ENCODE measurements at places on chromosomes 11 and 22.

DNA sequence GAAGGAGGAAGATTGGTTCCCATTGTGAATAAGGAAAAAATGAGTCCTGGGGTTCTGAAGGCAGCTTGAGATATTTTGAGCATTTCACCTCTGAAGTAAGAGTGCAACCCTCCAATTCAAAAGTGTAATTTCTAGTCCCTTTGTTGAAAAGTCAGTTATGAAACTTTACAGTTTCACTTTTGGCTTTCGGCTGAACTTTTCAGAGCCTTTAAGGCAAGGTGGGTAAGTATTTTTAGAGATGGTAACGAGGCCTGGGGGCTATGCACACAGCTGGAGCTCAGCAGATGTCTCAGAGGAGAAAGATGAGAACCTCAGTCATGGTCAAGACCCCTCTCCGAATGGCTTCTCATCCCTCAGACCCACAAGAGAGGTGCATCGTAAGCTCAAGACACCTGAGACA, 267.6 kb downstream of the KIRREL3 start:
- peak; percentile 35 for DNase-seq

DNA sequence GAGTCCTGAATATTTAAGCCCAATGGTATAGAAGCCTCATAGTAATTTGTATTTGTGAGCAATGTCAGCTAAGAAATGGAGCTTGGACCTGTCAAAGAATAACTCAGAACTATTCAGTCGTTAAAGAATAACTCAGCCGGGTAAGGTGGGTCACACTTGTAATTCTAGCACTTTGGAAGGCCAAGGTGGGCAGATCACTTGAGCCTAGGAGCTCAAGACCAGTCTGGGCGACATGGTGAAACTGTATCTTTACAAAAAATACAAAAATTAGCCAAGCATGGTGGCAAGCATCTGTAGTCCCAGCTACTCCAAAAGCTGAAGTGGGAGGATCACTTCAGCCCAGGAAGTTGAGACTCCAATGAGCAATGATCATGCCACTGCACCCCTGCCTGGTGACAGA, 1526.5 kb downstream of the LRRC4C start:
- no peak for DNase-seq

DNA sequence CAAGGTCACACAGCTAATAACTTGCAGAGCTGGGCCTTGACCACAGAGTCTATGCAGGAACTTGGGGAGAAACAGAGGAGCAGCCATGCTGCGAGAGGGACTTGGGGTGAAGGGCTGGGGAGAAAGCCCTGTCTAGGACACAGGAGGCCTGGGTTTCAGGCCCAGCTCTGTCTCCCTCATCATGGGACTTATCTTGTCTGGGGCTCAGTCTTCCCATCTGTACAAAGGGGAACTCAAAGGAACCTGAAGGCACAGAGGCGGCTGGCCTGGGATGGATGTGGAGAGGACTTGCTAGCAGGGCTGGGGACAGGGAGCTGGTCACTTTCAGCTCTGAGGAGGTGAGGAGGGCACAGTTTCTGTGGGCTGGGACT, 36.9 kb upstream of the TPBGL start:
- DNase-seq = no peak

DNA sequence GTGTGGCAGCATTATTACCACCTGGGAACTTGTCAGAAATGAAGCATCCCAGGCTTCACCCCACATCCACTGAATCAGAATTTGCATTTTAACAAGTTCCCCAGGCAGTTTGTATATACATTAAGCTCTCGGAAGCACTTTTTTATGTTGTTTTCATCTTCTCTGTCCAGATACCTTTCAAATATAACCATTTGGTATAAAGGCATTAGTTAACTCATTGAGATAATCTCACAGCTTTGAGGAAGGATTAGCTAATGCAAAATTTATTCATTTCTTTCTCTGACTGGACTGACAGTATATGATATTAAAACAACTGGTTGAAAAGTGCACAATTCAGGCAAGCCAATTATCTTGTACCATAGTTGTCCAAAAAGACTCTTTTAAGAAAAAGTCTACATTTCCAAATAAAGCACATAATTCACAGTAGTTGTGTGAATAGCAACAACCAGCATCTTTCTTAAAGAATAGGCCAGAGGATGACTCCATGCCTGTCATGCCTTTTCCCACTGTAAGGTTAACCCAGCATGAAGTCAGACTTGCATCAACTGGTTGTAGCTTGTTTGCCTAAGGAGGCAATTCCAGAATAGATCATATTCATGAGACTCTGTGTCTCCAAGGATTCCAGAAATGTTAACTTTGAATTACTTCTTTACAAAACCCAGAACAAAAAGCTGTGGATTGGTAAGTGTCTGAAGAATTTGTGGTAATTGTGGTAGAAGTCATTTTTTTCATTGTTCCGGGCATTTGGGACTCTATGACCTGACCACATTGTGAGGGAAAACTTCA, 254.3 kb upstream of the SESN3 start:
- DNase-seq = no peak

DNA sequence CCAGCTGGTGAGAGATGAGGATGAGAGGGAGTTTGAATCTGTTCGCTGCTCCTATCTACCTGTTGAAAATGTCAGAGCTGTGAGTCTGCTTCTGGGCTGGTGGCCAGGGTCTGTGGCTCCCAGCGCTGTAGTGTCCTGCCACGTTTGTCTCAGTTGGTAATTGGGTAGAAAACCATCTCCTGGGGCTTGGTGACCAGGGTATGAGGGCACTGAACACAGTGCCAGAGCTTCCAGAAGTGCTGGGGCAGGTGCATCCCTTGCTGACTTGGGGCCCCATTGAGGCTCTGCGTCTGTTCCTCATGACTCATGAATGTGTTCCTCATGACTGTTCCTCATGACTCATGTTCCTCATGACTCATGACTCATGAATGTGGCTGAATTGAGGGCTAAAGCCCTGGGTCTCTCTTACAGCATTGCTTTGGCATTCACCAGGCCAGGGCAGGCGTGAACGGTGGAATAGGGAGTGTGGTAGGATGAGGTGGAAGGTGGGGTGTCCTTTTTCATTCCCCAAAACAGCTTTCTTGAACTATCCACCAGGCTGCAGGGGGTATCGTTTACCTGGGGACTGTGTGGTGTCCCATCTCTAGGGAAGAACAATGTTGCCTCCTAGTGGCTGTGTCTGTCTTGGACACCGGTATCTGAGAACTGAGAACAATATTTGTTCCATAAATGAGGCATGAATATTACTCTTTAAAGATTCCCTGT, 139.5 kb downstream of the COMMD9 start:
- peak; percentile 66 for DNase-seq

GRCh38 chr11:17405232-17406005, 17.0 kb upstream of the KCNJ11 start:
- DNase-seq = no peak

All from GM10248 (cell line).